RWPE1 (cell line): ENCODE measurements at places on chromosomes 2 and 18.

DNA sequence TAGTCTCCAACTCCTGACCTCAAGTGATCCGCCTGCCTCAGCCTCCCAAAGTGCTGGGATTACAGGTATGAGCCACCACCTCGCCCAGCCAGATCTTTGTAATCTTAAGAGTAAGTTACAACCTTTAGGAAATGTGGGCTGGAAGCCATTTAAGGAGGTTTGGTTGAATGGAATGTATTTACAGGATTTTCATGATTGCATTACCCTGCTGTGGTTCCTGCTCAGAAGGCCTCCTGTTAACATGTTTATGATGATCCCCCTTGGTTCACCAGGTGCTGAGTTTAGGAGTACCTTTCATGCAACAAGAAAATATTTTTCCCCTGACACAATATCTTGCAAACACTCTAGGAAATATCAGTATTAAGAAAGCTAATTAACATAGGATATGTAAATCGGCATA, 187.4 kb upstream of the SH3BP4 start:
- no peak for DNase-seq

DNA sequence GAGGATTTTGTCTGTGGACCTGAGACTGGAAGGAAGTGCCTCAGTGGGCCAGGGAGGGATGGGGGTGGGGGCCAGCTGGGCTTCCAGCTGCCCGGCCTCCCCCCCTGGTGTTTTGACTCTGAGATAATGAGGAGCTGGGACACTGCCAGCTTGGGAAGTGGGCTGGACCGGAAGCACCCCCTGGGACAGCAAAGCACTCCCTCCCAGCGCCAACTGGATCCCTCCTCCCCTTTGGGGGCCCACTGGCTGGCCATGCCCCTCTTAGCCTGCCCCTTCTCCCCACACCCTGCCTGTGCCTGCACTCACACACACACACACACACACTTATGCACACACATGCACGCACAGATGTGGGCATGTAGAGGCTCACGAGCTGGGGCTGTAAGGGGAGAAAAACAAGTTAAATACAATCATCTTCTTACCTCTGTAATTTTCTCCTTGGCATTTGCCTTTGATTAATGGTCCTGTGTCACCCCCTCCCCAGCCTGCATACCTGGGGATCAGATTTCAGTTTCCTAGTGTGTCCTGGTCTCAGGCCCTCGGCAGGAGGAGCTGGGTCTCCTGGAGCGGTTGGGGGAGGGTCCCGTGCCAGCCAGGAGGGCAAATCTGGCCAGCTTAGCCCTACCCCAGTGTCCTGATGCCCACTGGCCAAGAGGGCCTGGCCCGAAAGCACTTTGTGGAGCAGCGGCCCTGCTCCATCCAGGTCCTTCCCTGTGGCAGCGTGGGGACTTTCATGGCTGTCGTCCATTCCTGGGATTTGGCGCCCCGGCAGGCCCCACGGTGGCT, 3.6 kb downstream of the ITM2C start:
- DNase-seq: no peak

- peak; percentile 62 for DNase-seq
Observed at GRCh38 chr2:113068706-113069485, 1.1 kb downstream of the IL1F10 start.

- DNase-seq: no peak
Observed at GRCh38 chr2:61421611-61422010, 49.3 kb downstream of the USP34 start.

DNA sequence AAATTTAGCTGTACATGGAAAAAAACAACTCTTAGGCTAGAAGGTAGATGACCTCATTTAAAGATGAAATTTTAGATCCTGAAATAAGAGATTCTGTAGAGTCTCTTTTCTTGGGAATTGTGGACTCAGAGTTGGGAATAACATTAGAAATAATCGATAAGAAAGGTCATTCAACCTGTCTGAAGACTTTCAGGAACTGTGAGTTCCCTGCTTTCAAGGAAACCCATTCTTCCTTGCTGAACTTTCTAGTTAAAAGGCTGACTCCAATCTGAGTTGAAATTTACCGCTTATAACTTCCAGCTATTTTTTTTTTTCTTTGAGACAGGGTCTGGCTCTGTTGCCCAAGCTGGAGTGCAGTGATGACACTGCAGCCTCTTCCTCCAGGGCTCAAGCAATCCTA, 16.8 kb upstream of the SMAD7 start:
- no peak for DNase-seq

GRCh38 chr18:22703883-22704585, 229.1 kb upstream of the RBBP8 start:
- peak; percentile 61 for DNase-seq

GRCh38 chr2:180003559-180003958, 3.5 kb downstream of the CWC22 start:
- peak; percentile 41 for DNase-seq

GRCh38 chr2:240187989-240188590, 47.6 kb upstream of the OTOS start:
- DNase-seq: no peak

GRCh38 chr2:8710951-8711350, 29.1 kb downstream of the ID2 start:
- no peak for DNase-seq

DNA sequence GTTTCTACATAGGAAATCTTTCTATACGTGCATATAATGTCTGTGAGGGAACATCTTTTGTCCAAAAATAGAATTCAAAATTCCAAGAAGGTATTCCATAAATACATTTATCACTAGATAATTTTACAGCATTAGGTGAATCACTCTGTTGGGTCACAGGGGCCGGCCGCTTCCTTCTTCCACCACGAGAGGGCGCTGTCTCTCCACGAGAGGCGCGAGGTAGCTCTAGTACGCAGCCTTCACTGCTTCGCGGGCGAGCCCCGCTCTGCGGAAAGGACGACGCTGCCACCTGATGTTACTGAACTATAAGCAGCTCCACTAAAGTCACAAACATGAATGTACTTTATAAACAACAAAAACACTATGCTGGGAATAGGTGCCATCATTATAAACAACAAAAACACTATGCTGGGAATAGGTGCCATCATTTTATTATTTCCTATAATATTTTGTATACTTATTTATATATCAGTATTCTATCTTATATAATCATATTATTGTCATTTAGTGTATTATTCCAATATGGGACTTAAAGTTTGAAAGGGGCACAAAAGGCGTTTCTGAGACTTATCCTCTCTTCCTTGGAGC, 69.4 kb upstream of the REV1 start:
- peak; percentile 74 for DNase-seq

DNA sequence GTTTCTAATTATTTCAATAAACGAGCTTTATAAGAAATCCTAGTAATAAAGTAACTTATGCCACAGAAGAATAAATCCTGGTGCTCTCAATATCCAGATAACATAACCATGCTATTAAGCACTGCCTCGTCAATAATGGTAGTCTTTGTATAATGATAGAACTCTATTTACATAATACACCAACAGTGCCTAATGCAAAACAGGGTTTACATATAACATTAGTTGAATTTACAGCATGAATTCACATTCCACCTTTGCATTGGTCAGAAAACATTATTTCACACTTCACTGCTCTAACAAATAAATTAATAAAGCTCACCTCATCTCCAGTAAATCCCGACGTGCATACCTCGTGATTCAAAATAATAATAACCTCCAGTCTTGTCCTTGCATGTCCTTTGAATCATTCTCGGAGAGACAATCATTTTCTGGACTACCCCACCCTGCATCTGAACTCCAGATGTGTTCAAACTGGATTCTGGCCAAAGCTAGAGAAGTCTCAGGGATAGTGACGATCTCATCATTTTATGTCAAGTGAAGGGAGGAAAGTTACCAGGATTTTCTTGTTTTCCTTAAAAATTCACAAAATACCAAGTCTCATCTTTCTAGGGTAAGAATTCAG, 189.2 kb downstream of the NCKAP5 start:
- peak; percentile 56 for DNase-seq

DNA sequence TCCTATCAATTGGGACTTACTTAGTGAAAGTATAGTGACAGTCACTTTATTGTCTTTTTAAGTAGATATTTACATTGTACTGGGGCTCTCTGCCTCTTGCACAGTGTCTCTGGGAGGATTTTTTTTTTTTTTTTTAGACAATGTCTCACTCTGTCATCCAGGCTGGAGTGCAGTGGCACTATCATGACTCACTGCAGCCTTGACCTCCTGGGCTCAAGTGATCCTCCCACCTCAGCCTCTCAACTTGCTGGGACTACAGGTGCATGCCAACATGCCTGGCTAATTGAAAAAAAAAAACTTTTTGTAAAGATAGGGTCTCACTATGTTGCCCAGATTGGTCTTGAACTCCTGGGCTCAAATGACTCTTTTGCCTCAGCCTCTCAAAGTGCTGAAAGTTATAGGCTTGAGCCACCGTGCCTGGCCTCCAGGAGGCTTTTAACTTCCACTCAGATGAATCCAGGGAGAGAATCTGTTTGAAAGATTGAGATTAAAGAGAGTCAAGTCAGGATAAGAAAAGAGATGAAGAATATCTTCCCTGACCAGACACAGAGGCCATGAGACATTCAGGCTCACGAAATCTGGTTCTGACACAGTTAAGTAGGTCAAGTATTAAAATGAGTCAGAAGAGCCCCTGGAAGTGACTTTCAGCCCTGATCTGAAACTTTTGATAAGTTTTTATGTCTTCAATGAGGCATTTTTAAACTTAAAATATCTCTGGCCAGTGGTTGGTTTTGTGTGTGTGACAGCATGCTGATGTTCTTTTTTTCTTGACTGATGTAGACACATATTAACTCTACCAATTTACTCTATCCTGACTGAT, 18.3 kb downstream of the ARHGEF33 start:
- no peak for DNase-seq

DNA sequence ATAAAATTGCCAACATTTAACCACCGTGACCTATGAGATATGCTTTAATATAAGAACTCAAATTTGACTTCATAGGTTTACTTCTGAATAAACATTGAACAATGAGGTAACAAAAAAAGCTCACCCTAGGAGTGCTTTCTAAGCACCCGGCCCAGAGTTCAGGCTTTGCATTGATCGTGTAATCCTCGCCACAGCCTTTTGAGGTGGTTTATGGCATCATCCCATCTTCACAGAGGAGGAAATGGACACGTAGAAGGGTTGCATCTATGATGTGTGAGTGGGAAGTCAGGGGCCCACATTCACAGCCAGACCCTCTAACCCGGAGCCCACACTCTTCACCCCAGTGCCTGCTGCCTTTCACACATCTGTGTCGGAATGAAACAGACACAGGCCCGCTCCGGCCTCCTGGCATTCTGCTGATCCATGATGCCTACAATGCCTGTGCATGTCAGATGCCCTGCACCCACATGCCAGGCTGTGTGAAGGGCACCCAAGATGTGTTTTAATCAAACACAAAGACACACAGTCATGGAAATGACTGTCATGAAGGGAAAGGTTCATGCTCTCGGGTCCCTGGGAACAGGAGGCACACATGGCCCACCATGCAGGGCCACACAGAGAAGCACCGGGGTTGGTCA, 48.6 kb upstream of the RPL31 start:
- no peak for DNase-seq

- DNase-seq: no peak
Observed at GRCh38 chr18:36643061-36643460, 185.7 kb downstream of the TPGS2 start.

DNA sequence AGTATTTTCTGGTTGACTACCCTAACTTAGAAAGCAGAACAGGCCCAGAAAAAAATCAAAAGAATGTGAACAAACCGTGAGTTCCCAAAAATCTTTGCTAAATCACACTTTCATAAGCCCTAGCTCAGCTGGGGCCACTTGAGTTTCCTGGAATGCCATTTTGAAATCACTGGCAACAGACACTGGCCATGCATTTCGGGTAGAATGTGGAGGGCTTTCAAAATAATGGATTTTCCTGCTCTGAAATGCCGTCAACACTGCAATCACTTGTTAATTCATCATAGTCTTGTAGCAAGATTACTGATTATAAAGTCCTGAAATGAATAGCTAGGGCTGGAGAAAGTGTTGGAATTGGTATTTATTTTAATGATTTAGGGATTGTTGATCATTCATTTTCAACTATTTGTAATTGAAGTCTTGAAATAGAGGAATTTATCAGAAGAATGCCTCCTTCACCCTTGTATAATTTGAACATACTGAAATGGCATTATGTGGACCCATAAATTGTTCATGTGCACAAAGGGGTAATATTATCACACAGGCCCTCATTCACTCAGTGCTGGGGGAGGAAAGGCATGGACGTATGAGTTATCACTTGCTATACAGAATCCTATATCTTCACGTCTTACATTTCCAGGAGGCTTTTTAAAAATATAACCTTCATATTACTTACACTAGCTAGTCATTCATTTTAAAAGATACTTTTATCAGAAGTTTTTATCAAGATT, 134.8 kb downstream of the DTNA start:
- no peak for DNase-seq

DNA sequence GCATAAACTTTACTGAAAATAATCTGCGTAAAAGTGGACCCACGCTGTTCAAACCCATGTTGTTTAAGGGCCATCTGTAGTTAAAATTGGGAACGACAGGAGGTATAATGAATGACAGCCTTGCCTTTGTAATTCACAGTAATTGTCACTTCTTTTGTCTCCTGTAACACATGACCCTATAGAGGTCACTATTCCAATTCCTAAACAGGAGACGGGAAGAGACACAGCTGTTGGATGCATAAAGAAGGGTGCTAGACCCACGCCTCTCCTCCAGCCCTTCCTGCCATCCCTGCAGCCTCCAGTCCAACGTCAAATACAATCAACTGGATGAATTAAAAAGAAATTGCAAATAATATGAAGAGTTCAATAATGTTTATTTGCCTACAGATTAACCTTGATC, 63.1 kb upstream of the NFATC1 start:
- no peak for DNase-seq

DNA sequence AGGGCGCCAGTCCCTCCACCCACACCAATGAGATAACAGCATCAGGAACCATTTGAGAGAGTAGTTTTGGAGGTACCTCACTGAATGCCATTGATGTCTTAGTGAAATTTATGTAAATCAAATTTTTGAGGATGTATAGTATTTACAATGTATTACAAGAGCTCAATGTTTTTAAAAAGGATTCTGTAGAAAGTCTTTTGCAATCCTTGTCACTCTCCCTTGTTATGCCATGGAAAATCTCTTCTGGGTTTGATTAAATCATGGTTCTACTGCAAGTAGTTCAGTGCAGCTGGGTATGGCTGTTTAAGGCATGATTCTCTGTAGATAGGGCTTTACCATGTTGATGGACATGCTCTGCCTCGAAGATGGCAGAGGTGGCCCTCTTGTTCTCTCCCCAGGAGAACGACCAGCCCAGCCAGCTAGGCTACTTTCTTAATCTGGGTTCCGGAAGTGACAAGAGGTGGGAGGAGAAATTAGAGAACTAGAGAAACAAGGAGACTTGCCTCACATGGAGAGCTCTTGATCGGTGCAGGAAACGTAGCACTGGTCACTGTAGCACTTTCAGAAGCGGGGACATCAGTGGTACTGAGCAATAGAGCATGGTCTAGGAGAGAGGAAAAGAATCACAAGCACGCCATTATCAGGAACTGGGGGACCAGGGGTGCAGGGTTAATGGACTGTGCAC, 202.7 kb downstream of the CLIP4 start:
- no peak for DNase-seq
